ENCODE measurements at places on chromosomes 12 and 14. TPM values are rescaled to one million over a fixed set of nuclear protein-coding genes. Genes with fewer than 3 reads are reported as not detected.

Gene TBC1D30
- total RNA-seq: 0.42 TPM

Gene KRT79
- not detected for total RNA-seq

Gene LGALS3
- total RNA-seq: 22.9 TPM

Gene MSRB3
- 121 TPM for total RNA-seq

Gene TEX22
- total RNA-seq: 0.30 TPM

Gene MDM1
- 10.5 TPM for total RNA-seq

Gene GSKIP
- total RNA-seq: 121 TPM

Gene VSIG10
- total RNA-seq: 16.9 TPM

Gene DHRS2
- 1.3 TPM for total RNA-seq

Gene TSPAN9
- 49.6 TPM for total RNA-seq

Gene DUSP6
- total RNA-seq: 67.6 TPM

Gene OTUB2
- total RNA-seq: 2.6 TPM

Gene PRB3
- not detected for total RNA-seq

Gene DDN
- total RNA-seq: under 0.01 TPM

Gene KLRC4
- not detected for total RNA-seq

Gene PPP4R4
- 1.4 TPM for total RNA-seq

Gene NANOG
- total RNA-seq: not detected

Gene SPX
- 1.9 TPM for total RNA-seq

Gene TMEM116
- 6.7 TPM for total RNA-seq

Gene TGM1
- total RNA-seq: 2.1 TPM

Gene SYNDIG1L
- not detected for total RNA-seq

Gene IRAK3
- 11.6 TPM for total RNA-seq

All from smooth muscle cell of the umbilical artery (primary cell).